ENCODE measurements at places on chromosomes 7 and 10. TPM values are rescaled to one million over a fixed set of nuclear protein-coding genes. Genes with fewer than 3 reads are reported as not detected.

The CYP26A1 gene
- total RNA-seq: not detected

The GPR26 gene
- not detected for total RNA-seq

The SORBS1 gene
- total RNA-seq: 0.72 TPM

The AQP1 gene
- 5.3 TPM for total RNA-seq

The ZFYVE27 gene
- 19.6 TPM for total RNA-seq

The ABCB1 gene
- 0.64 TPM for total RNA-seq

The HOXA4 gene
- total RNA-seq: 0.24 TPM

The CREB5 gene
- 10.6 TPM for total RNA-seq

The OR9A2 gene
- not detected for total RNA-seq

The MYH16 gene
- under 0.01 TPM for total RNA-seq

The RGR gene
- not detected for total RNA-seq

The ITPRID1 gene
- not detected for total RNA-seq

The EN2 gene
- total RNA-seq: not detected

The TEX47 gene
- total RNA-seq: not detected
